Purkinje cell (primary cell): ENCODE measurements at places on chromosomes 6 and 20. TPM values are rescaled to one million over a fixed set of nuclear protein-coding genes. Genes with fewer than 3 reads are reported as not detected.

Gene ME1
- 90.1 and 105 TPM in 2 replicates for polyA plus RNA-seq

Gene RRP36
- 26.2 and 30.9 TPM in 2 replicates for polyA plus RNA-seq

Gene GPLD1
- polyA plus RNA-seq: 5.4 and 6.0 TPM in 2 replicates

Gene XKR7
- 0.04 and 0.35 TPM in 2 replicates for polyA plus RNA-seq

Gene FAM184A
- polyA plus RNA-seq: 56.8 and 85.8 TPM in 2 replicates

Gene PNLDC1
- polyA plus RNA-seq: 1.0 TPM in 1 of 2 replicates, not detected in the other

Gene OTOR
- polyA plus RNA-seq: 35.0 and 52.0 TPM in 2 replicates

Gene RBM39
- 121 and 138 TPM in 2 replicates for polyA plus RNA-seq
